Activated T-helper 1 cell treated with anti-CD3 and anti-CD28 coated beads, Interleukin-12 subunit alpha, Interleukin-12 subunit beta, Interleukin-2, Interleukin-4 antibody, amounts not matched to agents 30 ng/mL and 10 ng/mL and 1 ng/mL, durations not matched to agents 14 hours and 24 hours and 36 hours (primary cell): ENCODE measurements at places on chromosomes 3 and 15.

- no peak for DNase-seq
Measured at GRCh38 chr15:60583194-60583593, 104.3 kb upstream of the ICE2 start.

DNA sequence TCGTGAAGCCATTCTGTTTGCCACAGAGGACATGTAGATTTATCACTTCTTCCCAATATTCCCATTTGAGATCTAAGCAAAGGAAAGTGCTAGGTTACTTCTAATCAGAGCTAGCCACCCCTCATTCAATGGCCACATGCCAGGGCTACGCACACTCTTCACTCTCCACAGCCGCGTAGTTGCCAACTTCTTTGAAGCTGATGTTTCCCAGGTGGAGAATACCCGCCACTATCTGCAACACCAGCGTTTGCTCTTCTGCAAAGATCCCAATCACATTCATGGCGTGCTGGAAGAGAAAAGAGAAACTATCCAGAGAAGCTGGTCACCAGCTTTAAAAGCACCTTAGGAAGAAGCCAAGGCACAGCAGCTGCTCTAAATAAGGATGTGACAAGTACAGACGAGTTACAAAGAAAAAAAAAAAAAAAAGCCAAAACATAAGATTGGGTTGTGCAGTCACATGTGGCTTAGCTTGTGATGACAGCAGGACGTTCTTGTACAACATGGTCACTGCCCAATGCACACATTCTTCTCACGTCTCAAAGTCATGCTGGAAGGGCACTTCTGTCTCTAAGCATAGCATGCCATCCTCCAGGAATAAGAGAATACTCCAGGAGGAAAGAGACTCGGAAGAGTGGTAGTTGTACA is 16.4 kb downstream of the LDHAL6B start:
- DNase-seq = no peak

DNA sequence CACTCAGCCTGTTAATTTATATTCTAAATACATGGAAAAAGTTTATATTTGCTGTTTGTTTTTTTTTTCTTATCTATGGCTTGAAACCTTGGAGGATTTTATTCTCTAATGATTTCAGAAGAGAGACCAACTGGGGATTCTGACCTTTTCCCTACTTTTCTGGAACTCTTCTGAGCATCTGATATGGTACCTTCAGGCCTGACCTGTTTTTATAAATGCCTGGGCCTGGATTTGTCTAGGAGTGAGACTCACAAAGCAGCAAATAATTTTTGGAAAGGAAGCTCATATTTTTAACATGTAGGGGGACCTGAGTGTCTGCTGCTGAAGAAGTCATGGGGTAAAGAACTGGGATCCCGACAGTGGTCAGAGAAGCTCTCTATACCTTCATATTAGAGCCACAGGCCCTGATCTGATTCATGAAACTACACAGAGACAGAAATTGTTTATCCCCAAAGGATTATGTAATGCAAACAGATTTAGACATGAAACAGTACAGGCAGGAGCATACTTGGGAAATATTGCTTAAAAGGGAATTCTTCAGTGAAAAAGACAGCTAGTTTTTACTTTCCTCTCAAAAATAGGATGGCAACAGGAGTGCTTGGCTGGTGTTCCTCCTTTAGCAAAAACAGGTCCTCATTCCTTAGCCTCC is 15.9 kb downstream of the PPM1L start:
- DNase-seq = no peak

DNA sequence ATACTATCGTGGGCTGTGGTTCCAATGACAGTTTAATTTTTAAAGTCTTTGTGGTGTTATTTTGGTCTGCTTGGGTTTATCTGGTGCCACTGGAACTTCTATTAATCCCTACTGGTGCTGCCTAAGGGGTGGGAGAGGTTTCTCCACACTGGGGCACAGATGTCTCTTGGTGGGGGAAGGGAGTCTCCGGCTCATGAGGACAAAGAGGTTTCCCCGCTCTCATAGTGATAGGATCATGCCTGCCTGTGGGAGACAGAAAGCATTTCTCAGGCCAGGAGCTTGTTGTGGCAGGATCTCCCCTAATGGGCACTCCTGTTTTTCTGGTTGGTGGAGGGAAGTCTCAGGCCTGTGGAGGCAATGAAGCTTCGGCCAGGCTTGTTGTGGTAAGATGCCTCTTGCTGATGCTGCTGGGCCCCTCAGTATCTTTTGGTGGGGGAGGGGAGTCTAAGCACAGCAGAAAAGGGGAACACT is 84.3 kb upstream of the THRB start:
- DNase-seq = no peak

- no peak for DNase-seq
Measured at GRCh38 chr3:160437083-160437455, 12.5 kb downstream of the TRIM59 start.

- no peak for DNase-seq
Measured at GRCh38 chr15:88663141-88663621, 24.4 kb downstream of the ISG20 start.

DNA sequence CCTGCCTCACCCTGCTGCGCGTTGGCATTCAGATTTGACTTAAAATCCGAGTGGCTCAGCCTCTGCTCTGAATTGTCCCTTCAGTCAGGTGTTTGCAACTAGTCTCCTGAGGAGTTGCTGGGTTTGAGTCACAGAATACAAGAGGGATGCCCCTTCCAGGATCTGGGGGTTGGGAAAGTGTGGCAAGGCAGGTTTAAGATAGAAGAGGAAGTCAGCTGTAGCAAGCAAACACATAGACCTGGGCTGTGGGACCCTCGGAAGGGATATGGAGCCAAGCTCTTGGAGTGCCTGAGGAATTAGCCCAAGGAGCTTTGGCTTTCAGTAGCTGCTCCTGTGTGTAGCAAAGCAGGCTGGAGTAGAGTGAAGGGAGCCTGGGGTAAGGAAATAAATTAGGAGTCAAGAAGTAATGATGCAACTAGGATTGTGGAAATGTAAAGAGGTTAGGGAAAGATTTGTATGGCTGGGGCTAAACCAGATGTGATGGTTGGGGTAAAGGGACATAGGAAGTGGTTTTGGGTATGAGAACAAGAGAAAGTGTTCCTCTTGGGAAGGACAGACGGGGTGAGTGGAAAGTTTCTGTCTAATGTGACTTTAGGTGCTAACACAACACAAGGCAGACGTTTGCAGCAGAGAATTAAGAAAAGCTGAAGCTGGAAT is 41.2 kb downstream of the RAB7A start:
- no peak for DNase-seq

DNA sequence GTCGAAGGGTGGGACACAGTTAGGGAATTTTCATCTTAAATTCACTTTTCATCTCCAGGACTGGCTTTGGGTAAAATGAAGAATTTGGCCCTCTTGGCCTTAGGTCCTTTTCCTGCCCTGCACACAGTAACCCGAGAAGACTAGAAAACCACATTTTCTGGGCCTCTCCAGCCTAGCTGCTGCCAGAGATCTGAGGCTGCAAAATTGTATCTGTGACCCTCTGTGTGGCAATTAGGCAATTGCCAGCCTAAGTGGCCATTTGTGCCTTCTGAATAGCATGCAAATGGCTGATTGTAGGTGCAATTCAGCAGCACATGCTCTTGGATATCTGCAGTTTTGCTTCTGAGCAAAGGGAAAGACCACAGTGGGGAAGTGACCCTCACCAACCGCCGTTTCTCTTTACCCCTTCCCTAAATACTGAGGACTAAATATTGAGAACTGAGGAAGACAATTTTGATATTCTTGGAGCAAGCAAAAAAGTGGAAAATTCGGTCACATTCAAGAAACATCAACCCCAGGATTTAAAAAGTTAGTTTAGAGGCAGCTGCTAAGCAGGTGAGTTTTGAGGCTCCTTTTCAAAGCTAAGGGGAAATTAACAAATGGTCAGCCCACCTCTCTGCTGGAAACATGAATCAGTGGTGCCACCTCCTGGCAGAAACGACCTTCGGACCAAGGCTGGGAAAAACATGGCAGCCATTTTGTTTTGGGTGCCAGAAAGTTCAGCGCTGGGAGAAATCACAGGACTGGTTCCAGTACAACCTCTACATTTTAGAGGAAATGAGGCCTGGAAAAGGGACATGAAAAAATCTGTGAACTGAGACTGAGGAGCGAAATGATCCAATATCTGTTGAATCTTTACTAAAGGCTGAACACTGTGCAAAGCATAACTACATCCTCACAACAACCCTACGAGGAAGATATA is 56.6 kb upstream of the PRTG start:
- no peak for DNase-seq
